Amniotic stem cell (primary cell): ENCODE measurements at places on chromosomes 1 and 21.

DNA sequence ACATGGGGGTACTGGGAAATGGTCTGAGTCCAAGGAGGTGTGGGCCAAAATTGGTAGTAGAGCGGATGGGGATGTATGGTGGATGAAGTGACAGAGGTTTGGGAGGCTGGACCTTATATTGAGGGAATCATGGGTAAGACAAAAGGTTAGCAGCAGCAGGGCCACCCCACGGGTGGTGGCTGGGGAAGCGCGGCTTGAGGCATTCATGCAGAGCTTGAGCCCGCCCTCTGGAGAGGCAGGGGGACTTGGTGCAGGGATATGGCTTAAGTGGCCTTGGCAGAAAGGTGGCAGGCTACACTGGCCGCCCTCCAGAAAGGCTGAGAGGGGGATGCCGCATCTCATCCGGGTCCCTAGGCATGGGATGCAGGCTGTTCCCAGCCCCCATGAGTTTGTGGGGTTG is 31.5 kb downstream of the HMGB4 start:
- no peak for DNase-seq

GRCh38 chr1:205928317-205928716 is 14.9 kb downstream of the SLC26A9 start:
- no peak for DNase-seq

DNA sequence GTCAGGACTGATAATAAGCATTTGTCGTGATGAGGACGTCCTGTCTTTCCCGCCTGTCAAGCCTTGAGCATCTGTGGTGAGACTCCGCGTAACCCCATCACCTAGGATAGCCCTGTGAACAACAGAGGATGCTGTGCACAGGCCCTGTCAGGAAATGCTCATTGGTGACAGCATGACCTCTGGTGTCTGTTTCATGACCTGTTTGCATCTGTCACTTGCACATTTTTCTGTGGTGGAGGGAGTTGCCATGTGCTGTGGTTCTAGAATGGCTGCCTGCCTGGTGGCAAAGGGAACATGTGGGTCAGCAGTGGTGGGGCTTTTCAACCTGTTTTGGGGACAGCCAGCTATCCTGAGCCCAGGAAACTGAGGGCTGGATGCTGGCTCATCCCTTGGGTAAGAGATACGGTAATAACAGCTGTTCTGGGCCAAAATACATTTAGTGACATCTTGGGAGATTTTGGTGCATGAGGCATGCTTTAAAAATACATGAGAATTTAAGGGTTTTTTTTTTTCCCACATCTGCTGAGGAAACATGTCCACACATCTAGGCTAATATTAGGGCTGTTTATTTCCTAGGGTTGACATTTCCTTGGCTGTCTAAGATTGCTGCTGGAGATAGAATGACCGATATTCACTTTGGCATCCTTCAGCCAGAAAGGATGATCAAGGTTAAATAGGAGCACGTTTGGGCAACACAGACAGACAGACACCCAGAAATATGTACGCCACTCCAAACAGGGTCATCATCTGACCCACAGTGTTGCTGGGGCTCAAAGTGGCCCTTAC is 52.9 kb downstream of the KCNC4 start:
- no peak for DNase-seq

DNA sequence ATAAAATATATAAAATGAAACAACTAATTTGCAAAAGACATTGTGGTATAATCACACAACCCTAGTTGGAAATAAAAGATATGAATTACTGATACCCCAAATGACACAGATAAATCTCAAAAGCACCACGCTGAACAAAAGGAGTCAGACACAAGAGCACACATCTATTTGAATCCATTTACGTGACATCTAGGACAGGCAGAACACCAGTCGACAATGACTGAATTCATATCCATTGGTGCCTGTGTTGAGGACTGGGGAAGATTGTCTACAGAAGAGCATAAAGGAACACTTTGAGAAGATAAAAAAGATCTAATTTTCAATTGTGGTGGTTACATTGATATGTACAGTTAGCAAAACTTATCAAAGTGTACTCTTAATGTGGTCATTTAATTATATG is 874.1 kb downstream of the LTN1 start:
- no peak for DNase-seq

GRCh38 chr21:26900980-26901379 is 55.8 kb upstream of the ADAMTS1 start:
- no peak for DNase-seq

- DNase-seq: no peak
Measured at GRCh38 chr1:10553118-10553517, 78.4 kb downstream of the PEX14 start.

DNA sequence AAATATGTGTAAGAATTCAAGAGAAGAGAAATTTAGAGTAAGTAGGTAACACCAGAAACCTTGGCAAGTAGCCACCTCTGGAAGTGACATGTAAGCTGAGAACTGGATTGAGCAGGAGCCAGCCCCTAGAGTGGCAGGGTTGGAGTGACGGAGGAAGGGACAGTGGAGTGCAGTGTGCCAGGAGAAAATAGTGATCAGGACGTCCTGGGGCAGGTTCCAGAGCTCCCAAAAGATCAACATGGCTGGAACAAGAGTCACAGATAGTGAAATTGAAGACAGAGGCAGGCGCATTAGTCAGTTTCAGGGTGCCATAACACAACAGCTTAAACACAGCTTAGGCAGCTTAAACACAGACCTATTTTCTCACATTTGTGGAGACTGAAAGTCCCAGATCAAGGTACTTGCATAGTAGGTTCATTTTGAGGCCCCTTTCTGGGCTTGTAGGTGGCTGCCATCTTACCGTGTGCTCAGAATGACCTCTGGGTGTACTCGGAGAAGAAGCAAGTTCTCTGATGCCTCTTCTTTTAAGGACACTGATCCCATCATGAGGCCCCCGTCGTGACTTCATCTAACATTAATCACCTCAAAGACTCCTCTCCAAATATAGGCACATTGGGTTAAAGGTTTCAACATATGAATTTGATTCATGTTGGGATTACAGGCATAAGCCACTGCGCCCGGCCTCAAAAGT is 37.2 kb downstream of the GNPAT start:
- no peak for DNase-seq

DNA sequence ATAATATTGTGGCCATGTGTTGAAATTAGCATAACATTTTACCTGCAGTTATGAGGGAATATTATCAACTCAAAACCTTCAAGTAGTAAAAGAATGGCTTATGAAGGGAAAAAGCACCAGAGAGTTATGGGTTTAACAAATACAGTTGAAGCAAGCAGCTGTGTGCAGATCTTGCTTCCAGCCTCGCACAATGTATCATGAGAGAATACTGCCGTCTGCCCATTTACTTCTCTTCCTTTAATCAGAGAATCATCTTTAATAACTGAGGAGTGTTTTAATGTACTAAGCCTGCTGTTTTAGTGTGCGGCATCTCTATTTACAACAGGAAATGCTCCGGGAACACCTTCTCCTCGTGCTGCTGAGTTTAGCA is 120.9 kb downstream of the ATG4C start:
- DNase-seq: no peak

DNA sequence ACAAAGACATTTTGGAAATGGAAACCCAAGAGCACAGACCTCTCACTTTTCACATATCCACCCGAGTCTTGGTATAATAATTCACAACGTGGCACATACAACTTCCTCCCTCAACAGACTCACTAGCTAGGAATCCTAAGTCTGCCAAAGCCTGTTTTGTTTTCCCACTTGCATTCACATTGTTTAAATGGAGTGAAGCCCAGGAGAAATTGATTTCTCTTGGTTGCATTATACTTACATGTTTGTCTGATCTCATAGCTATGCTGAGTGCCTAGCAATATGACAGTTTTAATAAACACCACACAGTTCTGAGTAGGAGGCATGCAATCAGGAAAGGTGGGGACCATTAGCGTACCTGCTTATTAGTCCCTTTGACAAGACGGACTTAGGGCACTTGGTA is 348.6 kb upstream of the ADGRL4 start:
- no peak for DNase-seq

- DNase-seq: no peak
Measured at GRCh38 chr1:227893300-227893948, 54.3 kb downstream of the WNT9A start.
